NCI-H1105 treated with DMSO at 0.1 percent for 48 hours (cell line): ENCODE measurements at places on chromosomes 3 and 15.
A peak's percentile ranks its signal among the peaks of the same experiment; 100 is the strongest.

- DNase-seq = no peak
Observed at GRCh38 chr15:44710236-44711095, 657 bp downstream of the PATL2 start.

- DNase-seq = no peak
Observed at GRCh38 chr3:116897382-116897781, 187.8 kb downstream of the TUSC7 start.

DNA sequence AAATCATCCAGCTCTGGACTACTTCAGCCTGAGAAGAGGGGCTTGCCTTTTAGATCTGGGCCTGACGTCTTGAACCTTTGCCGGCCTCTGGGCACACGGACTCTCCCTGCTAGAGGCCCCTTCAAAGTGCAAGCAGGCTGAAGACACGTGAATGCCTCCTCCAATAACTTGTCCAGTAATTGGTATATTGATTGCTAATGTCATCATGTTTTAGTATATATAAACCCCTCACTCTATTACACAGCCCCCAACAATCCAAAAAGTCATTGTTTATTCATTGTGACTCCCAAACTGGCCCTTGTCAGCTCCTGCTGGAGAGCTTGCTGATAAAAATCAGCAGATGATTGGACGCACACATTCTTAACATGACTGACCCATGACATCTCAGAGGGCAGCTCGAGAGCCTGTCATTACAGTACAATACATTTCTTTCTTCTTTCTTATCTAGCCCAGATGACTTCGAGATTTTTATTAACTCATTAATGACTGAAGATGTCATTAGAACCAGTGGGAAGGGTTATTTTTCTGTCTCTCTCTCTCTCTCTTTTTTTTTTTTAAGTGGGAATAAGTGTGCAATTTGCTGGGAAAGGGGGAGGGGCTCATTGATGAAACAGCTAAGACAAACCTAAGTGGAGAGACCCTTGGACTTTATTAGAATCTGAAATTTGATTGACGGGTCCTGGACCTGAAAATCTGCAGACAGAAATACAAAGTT, 65.5 kb upstream of the NR2F2 start:
- DNase-seq = no peak

DNA sequence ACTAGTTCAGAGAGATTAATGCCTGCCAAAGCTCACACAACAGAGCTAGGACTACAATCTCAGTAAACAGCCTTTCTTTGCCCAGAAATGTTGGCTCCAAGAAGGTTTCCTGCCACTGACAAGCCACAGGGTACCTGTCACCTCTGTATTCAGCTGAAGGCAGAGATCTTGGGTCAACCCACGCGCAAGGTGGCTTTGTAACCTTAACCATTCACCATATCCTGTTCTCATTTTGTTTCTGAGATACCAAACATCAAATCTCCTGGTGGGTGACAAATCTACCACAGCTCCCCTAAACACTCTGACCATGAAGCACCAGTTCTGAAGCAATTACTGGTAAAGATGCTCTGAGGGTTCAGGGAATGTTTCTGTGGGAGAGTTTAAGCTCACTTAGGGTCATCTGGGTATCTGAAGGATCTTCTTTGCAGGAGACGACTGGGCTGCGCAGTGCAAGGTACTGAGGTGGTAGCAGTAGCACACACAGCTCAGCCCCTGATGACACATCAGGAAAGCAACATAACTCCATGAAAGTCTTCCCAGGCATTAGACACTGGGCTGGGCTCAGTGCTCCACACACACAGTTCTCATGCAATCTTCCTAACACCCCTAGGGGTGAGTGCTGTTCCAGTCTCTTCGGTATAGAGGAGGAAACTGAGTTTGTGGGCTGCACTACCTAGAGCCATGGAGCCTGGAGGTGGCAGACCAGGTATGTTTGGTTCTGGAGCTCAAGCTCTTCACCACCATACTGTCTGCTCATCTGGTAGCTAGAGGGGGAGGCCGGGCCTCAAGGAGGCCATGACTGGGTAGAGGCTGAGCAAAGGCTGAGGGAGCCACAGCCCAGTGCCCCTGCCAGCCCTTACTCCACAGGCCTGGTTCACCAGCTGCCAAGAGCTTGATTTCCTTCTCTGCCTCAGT, 7.7 kb downstream of the CXCR6 start:
- DNase-seq = no peak

- no peak for DNase-seq
Observed at GRCh38 chr15:41868321-41868720, 25.5 kb downstream of the SPTBN5 start.

DNA sequence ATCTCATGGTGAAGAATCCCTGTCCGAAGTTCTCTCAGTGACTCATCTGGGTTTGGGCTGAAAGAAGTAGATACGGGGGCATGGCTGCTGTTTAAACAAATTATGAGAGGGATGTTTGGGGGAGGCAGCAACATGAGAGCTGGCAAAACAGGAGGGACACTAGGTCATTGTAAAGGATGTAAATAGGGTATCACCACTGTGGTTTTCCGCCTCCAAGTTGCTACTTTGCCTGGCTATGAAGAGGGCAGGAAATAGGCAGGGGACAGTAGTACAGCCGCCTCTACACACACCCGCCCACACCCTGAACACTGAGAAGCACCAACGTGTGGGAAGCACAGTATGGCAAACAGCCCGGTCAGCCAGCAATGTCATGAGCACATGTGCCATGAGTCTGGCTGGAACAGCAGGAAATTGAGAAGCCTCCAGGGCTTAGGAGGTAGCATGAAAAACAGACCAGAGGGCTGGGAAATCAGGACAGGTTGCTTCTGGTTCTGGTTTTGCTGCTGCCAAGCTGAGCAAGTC, 17.1 kb downstream of the HEXA start:
- DNase-seq = no peak

DNA sequence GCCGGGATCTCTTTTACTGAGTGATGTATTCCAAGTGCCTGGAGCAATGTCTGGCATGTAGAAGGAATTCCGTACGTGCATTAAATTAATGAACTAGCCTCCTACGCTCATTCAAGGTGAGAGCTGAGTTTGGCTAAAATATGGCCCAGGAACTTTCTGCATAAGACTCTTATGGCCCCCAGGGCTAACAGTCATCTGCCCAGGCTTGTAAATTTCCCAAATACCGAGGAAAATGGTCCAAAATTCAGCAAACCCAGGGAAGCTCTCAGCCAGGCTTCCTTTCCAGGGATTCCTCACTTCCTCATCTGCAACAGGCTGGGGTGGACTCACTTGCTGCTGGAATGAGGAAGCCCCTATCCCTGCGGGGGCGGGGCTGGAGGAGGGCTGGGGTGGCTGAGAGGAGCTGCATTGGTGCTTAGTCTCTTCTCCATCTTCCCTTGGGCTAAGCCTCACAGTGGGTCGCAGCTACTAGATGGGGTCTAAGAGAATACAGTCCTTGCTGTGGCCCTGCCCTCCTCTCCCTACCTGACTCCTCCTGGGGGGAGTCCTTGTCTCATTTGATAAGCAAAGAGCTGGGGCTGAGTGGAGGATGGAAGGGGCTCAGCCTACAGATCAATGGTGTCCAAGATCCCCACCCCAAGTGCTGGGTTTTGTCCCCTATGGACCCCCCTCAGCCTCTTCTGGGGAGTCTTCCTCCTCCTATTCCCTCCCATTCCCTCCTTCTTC, 28.5 kb upstream of the APOD start:
- no peak for DNase-seq

DNA sequence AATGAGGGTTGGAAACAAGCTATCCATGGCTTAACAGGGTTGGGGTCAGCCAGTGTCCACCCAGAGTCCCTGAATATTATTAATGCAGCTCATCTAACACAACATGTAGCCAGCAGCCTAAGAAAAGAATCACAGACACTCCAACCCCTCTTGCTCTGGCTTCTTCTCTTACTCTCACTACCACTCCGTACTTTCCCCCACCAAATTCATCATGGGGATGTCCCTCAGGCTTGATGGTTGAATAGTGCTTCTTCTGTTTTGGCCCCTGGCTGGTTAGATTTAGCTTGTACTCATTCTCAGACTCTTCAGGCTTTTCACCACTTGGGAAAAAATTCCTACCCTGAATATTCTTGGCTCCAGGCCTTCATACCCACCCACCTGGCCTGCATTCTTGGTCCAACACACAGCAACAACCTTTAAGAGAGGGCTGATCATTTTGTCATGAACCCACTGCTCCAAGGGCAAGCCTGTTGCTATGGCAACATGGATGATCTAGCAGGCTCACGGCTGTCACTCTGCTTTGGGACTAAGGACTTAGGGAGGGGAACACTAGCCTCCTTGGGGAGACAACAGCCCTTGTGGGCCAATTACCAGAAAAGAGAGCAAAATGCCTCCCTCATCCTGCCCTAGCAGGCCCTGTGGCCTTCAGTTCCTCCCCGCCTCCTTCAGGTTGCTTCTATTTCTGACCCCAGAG, 9.4 kb upstream of the MED12L start:
- peak; percentile 50 for DNase-seq

- DNase-seq = no peak
Observed at GRCh38 chr3:194049394-194049793, 86.6 kb upstream of the HES1 start.

GRCh38 chr15:69729167-69729748, 276.6 kb downstream of the RPLP1 start:
- DNase-seq = peak; percentile 21

GRCh38 chr3:12829886-12830784, 11.2 kb downstream of the RPL32 start:
- DNase-seq = no peak

- DNase-seq = no peak
Observed at GRCh38 chr3:13420831-13421765, 976 bp upstream of the NUP210 start.

DNA sequence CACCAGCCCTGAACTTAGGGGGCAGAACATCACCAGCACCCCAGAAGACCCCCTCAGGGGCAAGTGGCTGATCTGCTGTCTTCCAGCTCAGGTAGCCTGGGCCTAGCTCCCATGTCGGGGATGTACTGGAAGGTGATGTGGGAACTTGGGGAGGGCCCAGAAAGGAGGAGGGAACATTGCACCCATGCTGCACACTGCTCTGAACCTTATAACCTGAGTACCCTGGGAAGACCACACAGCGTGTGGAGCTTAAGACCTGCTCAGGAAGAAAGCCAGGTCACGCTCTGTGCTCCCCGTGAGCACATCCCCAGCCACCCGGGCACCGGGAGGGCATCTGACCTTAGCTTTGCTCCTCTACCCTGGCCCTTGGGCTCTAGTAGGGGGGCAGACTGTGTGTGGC, 159.4 kb downstream of the ATP10A start:
- no peak for DNase-seq

GRCh38 chr15:90880381-90881145, 3.7 kb upstream of the FES start:
- DNase-seq = no peak

- DNase-seq = no peak
Observed at GRCh38 chr15:36332301-36332700, 247.1 kb upstream of the CDIN1 start.
